DMS153 (cell line): ENCODE measurements at places on chromosomes 7 and 10.

DNA sequence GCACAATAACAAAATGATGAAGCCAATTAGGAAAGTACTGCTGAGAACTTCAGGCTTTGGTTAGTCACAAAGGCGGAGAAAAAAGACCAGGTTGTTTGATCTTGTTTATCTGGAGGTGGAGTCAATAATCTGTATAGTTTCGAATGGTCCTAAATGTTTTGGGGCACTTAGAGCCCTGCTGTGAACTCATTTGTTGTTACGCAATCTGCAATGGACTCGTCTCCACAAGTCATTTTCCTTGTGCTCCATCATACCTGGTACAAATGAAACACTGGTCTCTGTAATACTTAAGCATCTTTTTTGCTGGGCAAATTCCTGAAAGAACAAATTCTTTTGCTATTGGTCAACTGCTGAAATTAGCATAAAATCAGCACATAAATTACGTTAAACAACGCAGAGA, 430.5 kb downstream of the GATA3 start:
- DNase-seq, result no peak

DNA sequence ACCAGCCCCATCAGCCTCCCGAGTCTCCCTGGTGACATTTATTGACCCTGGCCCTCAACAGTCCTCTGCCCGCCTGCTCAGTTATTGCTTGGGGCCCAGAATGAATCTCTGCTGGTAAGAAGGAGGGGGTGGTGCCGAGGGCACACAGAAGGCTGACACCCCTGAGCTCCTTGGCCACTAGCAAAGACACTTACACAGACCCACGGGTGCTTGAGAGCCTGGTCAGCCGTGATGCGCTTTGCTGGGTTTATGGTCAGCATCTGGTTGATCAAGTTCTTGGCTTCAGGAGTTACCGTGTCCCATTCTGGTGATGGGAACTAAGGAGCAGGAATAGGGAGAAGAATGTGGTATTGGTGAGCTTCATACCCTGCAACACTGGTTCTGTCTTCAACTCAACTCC, 27.3 kb downstream of the CAMK2G start:
- DNase-seq, result no peak

DNA sequence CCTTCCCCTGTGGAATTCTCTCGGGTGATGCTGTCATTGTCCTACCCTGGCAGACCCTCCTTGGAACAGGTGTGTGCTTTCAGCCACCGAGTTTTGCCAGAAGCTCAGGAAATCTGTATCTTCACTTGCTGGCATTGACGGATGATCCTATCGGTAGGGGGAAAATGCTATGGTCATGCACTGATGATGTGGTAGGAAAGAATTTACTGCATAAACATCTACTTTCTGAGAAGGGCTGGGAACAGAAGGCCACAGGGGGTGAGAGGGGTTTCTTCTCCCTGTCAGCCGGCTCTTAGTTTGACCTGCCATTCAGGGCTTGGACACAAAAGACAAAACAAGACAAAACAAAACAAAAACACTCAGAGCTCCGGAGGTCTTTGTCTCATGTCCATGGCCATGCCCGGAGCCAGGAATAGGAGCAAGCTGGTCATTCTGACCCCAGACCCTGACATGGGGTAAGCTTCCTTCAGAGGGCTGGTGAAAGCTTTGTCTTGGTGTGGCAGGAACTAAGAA, 43.6 kb upstream of the CARD11 start:
- DNase-seq, result no peak

GRCh38 chr7:153701678-153702077, 350.5 kb upstream of the DPP6 start:
- DNase-seq, result no peak

GRCh38 chr10:132117636-132118190, 52.0 kb downstream of the JAKMIP3 start:
- DNase-seq, result no peak
